ENCODE measurements at places on chromosomes 5 and 9.

- no peak for DNase-seq
These were observed 126.4 kb upstream of the ICE1 start for GRCh38 chr5:5296051-5296450.

- DNase-seq, result no peak
These were observed 5.1 kb downstream of the PNPLA7 start for GRCh38 chr9:137545123-137545522.

DNA sequence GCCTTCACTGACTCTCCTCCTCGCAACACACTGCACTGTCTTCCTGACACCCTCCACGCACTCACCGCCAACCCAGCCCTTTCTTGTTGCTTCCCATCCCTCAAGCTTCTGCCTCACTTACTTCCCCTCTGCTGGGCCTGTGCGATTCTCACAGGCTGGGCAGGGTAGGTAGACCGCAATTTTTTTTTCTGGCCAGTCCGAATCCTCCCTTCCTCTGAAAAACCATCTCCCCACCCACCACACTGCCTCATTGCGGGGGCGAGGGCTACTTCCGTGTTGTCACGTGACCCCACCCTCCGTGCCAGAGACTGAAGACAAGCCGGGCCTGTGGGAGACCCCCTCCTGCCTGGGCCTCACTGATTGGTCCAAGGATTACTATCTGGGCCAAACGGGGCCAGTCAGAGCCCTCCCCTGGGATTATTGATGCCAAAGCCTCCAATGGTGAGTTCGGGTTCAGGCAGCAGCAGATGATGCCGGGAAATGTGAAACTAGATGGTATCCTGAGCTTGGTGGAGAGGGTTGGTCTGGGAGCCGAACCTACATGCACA is 73.1 kb downstream of the STK10 start:
- DNase-seq, result peak; percentile 86

- DNase-seq, result no peak
These were observed 437.2 kb downstream of the NFIB start for GRCh38 chr9:13876741-13877140.

GRCh38 chr5:169300468-169301385 is at the start of gene SLIT3:
Gene SLIT3, minus strand, starts transcription at chr5:169301139. Its CDS starts 430 bp downstream, at chr5:169300709.
- DNase-seq, result no peak

- no peak for DNase-seq
These were observed 146.8 kb downstream of the SIL1 start for GRCh38 chr5:139051392-139051791.

GRCh38 chr9:123360161-123361085 is 4.4 kb downstream of the CRB2 start:
- peak; percentile 69 for DNase-seq

- no peak for DNase-seq
These were observed 784.6 kb upstream of the NUDT12 start for GRCh38 chr5:104347119-104347708.

DNA sequence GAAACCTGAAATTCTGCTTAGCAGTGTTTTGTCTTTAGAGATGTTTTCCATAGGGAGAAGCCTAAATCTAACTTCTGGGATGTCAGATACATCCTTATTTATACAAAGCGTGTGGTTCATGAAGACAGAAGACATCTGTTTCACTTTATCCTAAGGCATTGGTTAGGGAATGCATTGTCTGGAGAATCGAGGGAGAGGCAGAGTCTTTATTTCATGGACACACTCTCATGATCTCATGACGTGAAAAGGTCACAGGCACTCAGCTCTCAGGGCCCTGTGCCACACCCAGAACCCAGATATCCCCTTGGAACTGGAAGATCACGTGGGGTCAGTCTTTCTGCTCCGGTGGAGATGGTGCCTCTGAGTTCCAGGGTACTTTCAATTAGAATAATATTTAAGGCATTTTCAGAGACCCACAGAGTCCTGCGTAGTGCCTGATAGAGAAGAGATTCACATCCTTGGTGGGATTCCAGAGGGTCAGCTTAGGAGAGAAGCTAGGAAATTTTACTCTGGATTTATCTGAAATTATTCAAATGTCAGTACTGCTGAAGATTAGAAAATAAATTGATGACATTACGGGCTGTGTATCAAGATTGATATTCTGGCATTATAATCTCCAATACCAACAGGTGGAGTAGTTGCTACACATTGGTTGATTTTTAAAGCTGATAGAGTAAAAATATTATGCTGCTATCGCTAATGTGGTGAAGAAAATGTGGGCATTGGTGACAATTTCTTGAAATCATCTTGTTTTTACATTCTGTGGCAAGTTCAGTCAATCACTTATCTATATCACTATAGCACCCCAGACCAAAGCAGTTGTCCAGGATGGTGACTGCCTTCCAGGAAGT is 378.3 kb downstream of the MTRR start:
- DNase-seq, result no peak

GRCh38 chr5:14902826-14903560 is 31.4 kb upstream of the ANKH start:
- no peak for DNase-seq

DNA sequence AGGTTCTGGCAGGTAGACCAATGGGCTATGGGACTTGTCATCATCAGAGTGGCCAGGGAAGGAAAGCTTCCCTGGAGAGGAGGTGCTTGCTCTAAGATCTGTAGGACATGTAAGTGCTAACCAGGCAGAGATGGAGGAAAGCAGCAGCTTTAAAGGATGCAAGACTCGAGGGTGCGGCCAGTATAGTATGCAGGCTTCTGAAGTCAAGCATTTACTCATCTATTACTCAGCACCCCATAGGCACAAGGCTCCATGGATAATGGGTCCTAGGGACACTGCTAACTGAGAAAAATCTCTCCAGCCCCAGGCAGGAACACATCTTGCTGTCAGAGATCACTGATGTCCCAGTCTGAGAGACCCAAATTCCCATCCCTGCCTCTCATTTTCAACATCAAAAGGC is 49.7 kb downstream of the WWC1 start:
- DNase-seq, result no peak

GRCh38 chr9:13719446-13719845 is 440.0 kb upstream of the MPDZ start:
- no peak for DNase-seq

GRCh38 chr5:68729678-68730077 is 364.1 kb upstream of the SLC30A5 start:
- DNase-seq, result no peak

DNA sequence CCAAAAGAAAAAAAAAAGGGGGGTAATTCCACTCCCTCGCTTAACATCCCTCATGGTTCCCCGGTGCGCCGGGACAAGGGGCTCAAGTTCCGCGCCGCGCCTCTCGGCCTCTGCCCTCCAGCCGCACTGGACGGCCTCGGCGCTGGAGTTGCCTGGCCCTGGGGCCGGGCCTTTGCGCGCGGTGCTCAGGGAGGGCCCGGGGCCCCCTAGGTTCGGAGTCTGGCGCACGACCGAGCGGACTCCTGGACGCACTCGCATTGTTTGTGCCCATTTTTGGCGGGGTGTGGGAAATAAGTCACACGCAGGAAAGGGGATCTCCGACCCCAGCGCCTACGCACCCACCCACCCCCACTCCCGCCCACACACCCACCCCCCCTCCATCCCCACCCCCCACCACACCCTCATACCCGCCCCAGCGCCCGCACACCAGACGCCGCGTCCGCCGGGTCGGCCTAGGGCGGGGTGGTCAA is 381 bp downstream of the MED22 start:
- DNase-seq, result peak; percentile 59

DNA sequence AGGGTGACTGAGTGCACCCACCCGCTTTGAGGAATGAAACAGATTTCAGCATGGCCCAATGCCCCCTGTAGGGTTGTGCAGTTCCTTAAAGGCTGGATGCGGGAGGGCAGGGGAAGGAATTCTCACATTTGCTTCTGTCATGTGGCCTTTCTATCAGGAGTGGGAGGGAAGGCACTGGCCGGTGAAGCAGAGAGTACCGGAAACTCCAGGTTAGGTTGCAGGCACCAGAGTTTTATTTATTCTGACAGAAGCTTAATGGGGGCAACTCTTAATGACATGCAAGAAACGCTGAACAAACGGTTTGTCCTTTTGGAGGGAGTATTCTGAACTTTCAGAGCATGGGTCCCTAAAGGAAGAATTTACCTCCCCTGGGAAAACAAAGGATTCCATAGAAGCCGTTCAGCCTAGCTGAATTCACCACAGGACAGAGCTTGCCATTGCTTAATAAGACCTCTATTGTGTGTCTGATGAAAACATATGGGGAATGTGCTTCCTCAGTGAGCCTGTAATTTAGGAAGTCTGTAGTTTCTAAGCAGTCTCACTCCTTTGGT is 44.1 kb upstream of the EQTN start:
- DNase-seq, result no peak

GRCh38 chr9:32627394-32627954 is 8.0 kb downstream of the TAF1L start:
- no peak for DNase-seq

GRCh38 chr9:37620396-37620795 is 28.0 kb upstream of the TOMM5 start:
- no peak for DNase-seq

DNA sequence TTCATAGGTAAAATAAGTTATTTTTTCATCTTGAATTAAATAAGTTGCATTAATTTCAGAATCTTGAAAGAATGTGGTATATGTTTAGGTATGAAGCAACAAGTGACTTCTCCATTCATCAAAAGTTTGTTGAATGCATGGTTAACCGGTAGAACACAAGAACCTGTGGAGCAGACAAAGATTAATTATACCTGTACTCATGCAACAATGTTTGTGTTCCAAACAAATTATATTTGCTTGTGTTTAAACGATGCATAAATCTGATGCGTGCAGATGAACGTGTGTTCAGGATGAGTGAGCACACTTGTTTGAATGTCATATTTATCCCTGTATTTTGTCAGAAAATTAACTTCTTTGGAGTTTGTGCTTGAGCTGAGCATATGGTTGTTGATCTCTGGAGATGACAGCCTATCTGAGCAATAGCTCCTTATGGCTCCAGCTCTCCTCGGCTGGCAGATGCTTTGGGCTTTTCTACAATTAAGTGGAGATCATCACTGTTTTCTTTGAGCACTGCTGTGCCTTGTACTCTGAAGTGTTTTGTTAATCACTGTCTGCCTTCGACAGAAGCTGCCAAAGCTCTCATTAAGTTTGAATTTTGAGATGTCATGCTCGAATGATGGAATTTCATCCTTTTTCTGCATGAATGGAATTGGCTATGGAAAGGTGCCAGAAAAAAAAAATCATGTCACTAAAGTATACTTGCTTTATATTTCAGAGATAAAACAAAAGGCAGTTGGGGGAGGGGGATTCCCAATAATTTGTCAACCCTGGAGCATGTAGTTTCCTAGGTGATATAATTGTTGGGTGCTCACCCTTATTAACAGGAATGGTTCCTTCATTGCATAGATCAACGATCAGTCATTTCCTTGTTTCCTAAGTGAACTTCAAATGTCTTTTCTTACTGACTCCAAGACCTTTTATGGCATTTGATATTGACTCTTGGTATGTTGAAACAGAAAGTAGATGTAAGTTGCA is 502.5 kb upstream of the ARRDC3 start:
- DNase-seq, result no peak

GRCh38 chr5:163565931-163566608 is 60.7 kb downstream of the MAT2B start:
- DNase-seq, result peak; percentile 49

DNA sequence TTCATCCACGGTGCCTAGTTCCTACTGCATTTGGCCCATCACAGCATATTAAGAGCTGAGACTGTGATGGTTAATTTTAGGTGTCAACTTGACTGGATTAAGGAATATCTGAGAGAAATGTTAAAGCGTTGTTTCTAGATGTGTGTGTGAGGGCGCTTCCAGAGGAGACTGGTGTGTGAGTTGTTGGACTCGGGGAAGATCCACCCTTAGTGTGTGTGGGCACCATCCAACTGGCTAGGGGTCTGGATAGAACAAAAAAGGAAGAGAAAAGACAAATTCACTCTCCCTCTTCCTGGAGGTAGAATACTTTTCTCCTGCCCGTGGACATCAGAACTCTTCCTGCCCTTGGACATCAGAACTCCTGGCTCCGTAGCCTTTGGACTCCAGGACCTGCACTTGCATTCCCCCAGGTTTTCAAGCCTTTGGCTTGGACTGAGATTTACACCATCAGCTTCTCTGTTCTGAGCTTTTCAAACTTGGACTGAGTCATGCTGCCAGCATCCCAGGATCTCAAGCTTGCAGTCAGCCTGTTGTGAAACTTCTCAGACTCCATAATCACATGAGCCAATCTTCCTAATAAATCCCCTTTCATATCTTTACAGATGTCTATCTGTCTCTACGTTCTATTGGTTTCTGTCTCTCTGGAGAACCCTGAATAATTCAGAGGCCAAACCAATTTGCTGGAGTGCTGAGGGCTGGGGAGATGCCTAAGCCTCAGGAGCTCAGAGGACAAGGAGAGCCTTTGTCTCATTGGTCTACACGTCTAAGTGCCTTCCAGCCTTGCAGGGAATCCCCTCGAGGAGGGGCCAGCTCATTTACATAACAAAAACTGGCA is 164.5 kb downstream of the DCP2 start:
- no peak for DNase-seq

GRCh38 chr9:72443855-72444254 is 77.6 kb upstream of the TMC1 start:
- no peak for DNase-seq

GRCh38 chr9:97559111-97559514 is 57.6 kb downstream of the TMOD1 start:
- no peak for DNase-seq

- DNase-seq, result no peak
These were observed 270.7 kb upstream of the TLE4 start for GRCh38 chr9:79301085-79301484.

GRCh38 chr5:124605541-124605940 is 140.9 kb downstream of the ZNF608 start:
- no peak for DNase-seq

- DNase-seq, result peak; percentile 70
These were observed 55.6 kb upstream of the LMX1B start for GRCh38 chr9:126558051-126558665.

GRCh38 chr5:119021149-119021732 is 32.9 kb upstream of the DTWD2 start:
- no peak for DNase-seq

DNA sequence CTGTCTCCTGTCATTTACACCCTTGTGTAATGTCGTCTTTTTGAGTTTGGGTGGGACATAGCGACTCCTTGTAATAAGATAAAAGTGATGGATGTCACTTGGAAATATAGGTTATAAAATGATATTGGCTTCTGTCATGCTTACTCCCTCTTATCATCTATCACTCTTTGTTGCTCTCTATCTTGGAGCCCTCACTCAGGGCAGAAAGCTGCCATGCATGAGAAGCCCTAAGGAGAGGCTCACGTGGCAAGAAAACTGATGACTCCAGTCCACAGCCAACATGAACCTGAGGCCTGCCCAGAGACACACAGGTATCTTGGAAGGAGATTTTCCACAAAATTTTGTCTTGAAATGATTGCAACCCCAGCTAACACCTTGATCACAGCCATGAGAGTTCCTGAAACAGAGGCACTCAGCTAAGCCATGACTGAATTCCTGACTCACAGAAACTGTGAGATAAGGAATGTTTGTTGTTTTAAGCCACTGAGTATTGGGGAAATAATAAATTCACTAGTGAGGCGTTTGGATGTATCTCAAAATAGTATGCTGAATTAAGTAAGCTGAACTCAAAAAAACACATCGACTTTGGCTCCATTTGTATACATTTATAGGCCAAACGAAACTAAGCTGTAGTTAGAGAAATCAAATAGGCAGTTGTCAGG is 216.7 kb downstream of the CDH18 start:
- DNase-seq, result no peak

Data from lower lobe of right lung (tissue), 2 donors.